Activated CD8-positive, alpha-beta memory T cell treated with anti-CD3 and anti-CD28 coated beads, Interleukin-2, amount 50 U/mL, for 4 hours (primary cell): ENCODE measurements at places on chromosomes 16 and 17.

DNA sequence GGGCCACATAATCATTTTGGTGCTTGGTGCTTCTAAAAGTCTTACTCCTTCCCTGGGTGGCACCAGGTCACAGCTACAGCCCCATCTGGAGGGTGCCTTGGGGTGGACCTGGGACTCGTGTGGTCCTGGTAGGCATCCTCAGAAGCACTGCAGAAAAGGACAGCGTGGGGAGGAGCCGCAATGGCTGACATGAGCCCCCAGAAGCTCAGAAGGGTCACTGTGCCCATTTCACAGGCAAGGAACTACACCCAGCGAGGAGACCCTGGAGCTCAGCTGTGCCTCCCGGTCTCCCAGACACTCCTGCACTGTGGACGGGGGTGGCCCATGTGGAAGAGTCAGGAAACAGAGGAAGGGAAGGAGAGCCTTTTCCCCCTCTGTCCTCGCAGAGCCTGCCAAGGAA lies 26.4 kb downstream of the C17orf100 start:
- DNase-seq, result no peak

GRCh38 chr16:64996641-64997040 lies 125.2 kb downstream of the CDH11 start:
- no peak for DNase-seq

DNA sequence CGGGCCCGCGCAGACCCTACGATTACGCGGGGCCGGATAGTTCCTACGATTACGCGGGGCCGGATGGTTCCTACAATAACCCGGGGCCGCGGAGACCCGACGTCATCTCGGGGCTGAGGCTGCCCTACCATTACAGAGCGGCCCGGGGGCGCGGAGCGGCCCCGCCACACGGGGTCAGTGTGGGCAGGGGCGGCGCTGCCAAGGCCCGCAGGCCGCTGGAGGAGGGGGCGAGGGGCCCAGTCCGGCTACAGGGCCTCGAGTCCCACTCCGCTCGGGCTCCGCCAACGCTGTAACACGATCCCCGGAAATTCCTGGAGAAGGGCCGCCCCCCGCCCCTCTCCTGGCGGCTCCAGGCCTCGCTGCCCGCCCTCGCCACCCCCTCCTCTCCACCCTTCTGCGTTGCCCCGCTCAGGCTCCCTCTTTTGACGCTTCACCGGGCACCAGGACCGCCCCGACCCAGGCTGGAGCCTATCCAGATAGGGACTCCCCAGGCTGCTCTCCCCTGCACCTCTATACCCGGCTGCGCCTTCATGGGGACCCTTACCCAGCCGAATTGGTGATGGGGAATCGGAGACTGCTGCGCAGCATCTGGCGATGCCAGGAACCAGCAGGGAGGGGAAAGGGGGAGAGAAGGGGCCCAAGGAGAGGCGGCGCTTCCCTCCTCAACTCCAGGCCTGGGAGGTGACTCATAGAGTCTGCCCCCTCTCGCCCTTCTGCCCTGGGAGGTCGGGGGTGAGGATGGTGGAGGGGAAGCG lies at the start of gene RAB34:
Gene RAB34 (minus strand): TSS at position 291 of the 755 bp plus-strand sequence. CDS start 602 bp downstream, outside the sequence.
- no peak for DNase-seq

DNA sequence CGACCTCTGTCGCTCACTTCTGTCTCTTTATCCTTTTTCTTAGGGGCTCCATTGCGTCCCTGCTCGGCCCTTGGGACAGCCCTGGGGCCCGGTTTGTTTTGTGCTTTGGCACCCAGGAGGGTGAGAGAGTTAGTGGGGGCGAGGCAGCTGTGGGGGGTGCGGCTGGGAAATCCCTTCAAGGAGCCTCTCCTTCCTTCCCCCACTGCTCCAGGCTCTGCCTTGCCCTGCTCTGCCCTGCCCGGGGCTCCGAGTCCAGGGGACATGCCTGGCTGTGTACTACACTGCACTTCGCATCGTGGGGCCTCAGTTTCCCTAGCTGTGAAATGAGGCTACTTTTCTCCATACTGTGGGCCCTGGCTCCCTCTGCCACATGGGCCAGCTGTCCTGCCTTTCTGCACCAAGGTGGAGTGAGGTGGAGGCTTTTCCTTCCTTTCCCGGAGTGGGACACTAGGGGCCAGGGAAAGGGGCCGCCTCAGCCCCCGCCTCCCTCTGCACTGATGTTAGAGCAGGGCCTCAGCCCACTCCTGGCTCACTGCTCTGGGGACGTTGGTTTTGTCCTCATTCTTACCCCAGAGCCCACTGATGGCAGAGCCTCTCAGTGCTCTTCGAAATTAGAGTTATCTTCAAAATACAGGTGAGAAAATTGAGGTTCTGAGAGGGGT lies 980 bp downstream of the LLGL1 start:
- no peak for DNase-seq

DNA sequence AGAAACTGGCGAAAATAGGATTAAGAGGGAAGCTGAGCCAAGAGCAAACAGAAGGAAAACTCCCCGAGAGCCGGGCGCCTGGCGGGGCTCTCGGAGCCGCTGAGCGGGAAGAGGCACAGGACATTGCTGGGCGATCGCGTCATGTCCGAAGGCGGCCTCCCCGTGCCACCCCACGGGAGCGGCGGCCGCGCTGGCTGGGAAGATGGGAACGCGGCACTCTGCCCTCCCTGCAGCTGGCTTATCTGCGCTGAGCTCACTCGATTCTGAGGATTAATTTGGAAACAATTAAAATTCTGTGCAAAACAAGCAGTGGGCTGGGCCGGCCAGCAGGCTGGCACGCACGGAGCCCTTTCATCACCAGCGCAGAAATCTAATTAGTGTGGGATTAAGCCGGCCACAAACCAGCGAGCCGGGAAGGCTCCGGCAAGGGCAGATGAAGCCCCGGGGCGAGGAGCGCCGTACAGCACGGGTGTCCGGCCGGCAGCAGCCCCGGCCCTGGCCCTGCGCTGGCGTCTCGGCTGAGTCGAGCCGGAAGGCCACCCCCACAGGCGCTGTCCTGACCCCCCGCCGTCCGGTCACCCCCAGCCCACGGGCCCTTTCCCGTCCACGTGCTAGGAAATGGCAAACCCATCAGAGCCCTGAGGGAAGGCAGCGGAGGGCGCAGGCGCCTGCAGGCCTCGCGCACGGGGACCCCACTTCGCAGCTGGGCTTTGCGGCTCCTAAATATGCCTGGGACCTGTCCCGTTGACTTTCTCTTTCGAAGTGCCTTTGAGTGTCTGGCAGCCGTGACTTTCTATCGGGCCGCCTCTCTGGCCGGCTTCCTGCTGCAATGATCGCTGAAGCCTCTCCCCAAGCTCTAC lies 37.9 kb downstream of the SOX8 start:
- no peak for DNase-seq

DNA sequence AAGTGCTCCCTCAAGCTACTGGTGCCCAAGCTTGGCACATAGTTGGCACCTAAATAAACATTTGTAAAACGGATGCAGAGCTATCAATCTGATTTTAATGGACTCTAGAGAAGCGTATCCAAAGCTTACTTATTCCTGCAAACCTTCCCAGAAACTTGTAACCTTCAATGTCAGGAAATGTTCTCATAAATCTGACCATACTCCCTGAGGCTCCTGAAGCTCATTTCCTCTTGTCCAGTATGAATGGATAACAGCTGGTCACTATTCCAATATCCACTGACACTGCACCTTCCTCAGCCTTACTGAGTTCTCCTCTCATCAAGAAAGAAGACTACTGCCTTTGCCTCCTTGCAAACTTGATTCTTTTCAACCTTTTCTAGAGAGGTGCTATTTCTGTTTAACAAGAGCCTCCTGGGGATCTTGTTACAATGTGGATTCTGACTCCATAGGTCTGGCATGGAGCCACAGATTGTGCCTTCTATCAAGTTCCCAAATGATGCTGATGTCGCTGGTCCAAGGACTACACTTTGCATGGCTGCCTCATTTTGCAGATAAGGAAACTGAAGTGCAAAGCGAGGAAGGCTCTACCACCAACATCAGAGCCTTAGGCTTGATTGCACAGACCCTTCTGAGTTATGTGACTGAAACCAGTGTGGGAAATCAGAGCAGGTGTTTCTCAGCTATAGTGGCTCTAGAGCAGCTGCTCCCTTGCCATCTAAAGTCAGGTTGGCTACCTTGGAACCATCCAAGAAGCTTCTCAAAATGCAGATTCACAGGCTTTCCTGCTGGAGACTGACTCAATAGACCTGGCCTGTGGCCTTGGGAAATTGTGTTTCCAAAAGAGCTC lies 377.8 kb downstream of the SOX9 start:
- no peak for DNase-seq

DNA sequence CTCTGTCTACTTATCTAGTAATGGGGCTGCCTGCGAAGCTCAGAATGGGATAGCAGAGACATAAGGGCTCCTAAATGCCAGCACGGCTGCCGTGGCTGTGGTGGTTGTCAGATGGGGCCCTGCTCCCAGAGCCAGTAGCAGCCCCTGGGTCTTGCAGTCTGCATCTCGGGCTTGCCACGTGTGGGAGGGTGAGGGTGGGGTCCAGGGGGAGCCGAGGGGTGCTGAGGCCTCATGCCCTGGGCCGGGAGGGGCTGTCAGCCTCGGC lies 88.8 kb upstream of the GSE1 start:
- no peak for DNase-seq

DNA sequence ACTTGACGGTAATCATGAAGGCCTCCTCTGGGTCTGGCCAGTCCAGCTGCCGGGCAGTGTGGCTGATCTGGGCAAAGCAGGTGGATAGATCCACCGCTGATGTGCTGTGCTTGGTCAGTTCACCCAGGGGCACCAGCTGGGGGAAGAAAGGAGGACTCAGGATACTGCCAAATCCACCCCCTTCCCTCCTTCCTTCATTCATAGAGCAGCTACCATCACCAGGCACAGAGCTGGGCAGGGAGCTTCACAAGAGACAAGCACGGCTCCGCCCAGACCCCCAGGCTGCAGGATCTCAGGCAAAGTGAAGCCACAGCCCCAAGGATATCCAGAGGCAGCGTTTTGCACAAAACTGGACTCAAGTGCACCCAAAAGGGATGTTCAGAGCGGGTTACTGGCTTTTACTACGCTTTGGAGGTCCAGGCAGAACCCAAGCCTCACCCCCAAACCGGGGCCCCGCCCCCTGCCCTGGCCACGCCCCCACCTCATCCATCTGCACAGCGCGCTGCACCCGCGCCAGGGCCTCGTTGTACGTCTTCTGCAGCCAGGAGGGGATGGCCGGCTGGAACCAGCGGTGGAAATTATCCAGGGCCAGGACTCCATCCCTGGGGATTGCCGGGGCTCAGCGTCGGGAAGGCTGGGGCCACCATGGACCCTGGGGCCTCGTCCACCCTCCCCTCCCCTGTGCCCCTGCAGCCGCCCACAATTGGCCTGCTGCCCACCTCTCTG lies 9.1 kb downstream of the UNC13D start:
- no peak for DNase-seq

- no peak for DNase-seq
Measured at GRCh38 chr16:50550866-50551641, 2.9 kb downstream of the NKD1 start.

- DNase-seq, result peak; percentile 95
Measured at GRCh38 chr17:31549525-31550388, 158.3 kb downstream of the RAB11FIP4 start.

DNA sequence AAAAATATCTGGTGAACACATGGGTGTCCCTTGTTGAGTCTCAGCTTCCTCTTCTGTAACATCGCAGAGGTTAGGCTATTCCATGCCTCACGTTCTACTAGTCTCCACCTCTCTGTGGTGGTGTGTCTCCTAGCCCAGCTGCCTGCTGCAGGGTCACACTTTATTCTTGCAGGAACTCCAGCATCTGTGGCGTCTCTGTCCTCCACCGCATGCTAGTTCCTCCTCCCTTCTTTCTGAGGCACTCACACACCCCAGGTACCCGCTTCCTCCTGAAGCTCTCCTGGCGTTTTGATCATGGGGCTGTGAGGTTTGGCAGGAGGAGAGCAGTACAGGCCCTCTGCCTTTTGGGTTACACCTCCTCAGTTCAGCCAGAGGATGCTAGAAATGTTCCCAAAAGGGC lies 9.9 kb upstream of the TEX2 start:
- DNase-seq, result no peak

DNA sequence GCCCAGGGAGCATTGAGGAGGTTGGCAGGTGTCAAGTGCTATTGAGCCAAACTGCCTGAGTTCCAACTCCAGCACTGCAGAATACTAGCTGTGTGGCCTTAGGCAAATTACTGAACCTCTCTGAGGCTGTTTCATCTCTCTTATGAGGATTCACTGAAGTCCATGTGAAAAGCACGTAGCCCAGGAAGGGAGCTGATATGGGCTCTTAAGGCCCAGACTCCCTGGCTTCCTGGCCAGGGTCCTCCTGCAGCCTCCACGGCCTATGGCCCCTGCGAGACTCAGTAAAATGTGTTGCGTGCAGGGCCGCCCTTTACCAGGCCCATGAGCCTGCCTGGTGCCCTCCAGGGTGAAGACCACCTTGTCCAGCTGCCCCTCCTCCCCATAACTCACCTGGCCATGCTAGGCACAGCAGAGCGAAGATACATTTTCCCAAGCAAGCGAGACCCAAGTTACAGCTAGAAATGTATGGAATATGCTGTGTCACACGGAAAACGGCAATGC lies 133.7 kb upstream of the TNRC6C start:
- no peak for DNase-seq

- DNase-seq, result no peak
Measured at GRCh38 chr17:9309216-9309615, 266.4 kb downstream of the STX8 start.

DNA sequence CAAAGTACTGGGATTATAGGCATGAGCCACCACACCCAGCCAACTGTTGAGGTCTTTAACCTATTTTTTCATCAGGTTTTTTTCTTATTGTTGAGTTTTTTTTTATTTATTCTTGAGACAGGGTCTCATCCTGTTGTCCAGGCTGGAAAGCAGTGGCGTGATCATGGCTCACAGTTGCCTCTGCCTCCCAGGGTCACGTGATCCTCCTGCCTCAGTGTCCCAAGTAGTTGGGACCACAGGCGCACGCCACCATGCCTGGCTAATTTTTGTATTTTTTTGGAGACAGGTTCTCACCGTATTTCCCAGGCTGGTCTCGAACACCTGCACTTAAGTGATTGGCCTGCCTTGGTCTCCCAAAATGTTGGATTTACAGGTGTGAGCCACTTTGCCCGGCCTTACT lies 95.9 kb downstream of the BCAS3 start:
- DNase-seq, result no peak

GRCh38 chr17:57329380-57330214 lies 73.3 kb downstream of the MSI2 start:
- DNase-seq, result no peak

DNA sequence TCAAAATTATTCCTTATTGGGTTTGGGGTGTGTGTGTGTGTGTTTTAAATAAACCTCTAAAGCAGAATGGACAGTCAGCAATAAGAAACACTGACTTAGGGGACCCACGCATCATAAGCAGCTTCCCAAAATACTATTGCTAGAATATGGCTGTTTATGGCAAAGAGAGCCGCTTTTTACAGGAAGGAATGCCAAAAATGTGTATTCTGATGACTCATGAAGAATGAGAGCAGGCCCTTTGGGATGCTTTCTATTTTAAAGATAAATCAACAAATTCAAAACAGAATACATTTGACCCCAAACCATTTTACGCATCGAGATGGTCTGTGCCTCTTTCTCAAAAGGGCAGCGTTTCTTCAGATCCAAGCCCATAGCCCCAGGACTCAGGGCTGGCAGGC lies 37.5 kb downstream of the ARHGAP17 start:
- DNase-seq, result no peak

GRCh38 chr17:73291260-73291801 lies 20.5 kb downstream of the CDC42EP4 start:
- no peak for DNase-seq
